ENCODE measurements at places on chromosomes 11 and 22.

DNA sequence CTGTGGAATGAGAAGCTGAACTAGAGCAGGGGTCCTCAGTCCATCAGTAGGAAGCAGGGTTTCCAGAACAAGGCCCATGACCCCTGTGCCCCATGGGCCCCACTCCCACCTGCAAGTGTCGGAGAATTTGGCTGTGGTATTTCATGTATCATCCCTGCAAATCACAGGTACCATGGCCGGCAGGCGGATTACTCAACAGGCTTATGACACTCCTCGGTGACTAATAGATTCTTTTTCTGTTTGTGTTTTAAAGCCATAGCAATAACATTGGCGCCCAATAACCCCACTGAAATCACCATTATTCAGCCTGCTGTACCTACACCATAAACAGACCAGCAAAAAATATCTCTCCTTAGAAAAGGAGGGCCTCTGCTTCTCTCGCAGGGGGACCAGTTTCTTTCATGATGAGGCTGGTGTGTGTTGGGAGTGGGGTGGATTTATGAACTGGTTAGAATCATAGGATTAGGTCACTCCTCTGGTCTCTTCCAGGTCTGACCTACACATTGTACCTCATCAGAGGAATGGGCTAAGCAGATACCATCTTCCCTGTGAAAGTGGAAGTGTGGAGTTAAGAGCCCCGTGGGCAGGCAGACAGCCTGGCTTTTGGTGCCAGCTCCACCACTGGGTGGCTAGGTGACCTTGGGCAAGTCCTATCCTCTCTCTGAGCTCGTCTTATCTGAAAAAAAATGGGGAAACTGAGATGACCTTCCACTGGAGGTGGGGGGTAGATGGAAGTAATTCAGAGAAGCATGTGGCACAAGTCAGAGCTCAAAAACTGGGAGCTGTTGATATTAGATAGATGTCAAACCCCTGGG, 60.2 kb upstream of the WNT11 start:
- peak; percentile 29 for DNase-seq

DNA sequence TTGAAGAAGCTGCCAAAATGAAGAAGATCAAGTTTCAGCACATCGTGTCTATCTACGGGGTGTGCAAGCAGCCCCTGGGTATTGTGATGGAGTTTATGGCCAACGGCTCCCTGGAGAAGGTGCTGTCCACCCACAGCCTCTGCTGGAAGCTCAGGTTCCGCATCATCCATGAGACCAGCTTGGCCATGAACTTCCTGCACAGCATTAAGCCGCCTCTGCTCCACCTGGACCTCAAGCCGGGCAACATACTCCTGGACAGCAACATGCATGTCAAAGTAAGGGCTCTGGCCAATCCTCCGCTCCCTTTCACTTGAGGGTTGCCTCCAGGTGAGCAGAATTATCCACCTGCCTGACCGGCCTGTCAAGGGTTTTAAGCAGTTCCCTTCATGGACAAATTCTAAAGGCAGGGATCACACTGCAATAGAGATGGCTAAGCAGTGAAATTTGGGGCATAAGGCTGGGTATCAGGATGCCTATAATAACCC, 6.0 kb downstream of the ANKK1 start:
- no peak for DNase-seq

- DNase-seq: no peak
Observed at GRCh38 chr11:85756401-85757200, 54.3 kb downstream of the SYTL2 start.

DNA sequence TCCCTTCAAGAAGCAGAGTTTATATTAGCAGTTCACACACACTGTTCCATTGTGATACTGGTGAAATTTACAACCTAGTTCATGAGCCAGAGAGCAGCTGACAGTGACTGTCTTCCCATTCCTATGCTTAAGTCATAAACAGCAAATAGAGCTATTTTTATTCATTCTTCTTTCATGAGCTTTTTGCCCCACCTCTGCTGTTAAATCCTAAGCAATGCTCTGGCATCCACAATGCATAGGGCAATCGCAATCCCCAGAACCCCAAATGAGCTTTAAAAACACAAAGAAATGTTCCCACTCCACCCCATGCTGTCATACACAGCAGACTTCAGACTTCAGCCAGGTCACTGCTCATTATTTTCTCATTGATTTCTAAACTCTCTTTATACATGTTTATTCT, 307.5 kb downstream of the ETS1 start:
- DNase-seq: peak; percentile 39

DNA sequence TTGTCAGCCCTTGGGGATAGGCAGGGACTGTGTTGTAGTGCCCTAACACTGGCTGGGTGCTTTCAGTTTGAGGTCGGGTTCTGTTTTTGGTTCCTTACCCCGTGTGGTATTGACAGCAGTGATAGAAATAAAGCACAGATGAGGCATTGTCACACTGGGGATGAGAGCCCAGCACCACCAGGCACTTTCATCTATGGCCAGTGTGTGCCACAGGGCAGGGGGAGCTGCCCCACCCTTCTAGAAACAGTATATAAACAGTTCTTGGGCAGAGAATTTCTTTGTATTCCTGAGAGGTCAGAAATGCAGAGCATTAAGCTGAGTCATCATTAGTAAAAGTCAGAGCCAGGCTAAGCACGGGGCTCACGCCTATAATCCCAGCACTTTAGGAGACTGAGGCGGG, 23.1 kb upstream of the CDC42EP2 start:
- DNase-seq: peak; percentile 77

DNA sequence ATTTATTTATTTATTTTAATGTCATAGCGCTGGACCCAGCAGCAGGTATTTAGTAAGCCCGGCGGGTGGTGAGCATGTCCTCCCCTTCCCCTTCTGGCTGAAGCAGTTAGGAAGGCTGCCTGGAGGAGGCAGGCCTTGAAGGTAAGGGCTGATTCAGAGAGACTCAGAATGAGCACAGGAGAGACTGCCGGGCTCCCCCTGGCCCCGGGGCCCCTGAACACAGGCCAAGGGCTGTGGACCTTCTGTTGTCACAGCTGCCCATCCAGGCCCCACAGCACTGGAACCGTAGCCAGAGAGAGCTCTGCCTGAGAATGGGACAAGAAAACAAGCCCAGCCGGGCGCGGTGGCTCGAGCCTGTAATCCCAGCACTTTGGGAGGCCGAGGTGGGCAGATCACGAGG, 52.8 kb downstream of the KCNJ4 start:
- no peak for DNase-seq

- no peak for DNase-seq
Observed at GRCh38 chr11:17066691-17067090, 10.8 kb downstream of the RPS13 start.

- DNase-seq: no peak
Observed at GRCh38 chr22:26766510-26767350, 109.3 kb downstream of the MIAT start.

GRCh38 chr11:85590848-85591483, 36.2 kb downstream of the DLG2 start:
- peak; percentile 66 for DNase-seq

- no peak for DNase-seq
Observed at GRCh38 chr11:61473370-61474012, 35.1 kb upstream of the LRRC10B start.

GRCh38 chr22:29301716-29302401, 4.6 kb upstream of the GAS2L1 start:
- DNase-seq: no peak

DNA sequence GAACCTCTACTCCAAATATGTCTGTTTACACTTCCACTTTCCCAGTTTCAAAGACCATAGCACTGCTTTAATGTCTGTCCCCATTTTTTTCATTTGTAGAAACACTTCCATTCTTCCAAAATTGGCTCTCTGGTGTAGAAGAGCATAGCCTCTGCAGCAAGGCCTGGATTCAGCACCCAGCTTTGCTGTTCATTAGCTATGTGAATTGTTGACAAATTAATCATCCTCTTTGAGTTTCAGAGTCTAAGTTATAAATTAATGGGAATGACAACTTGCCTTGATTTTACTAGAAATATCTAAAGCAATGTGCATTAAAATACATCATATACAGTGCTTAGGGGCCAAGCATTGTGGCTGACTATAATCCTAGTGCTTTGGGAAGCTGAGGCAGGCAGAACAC, 22.4 kb downstream of the GRIA4 start:
- no peak for DNase-seq

DNA sequence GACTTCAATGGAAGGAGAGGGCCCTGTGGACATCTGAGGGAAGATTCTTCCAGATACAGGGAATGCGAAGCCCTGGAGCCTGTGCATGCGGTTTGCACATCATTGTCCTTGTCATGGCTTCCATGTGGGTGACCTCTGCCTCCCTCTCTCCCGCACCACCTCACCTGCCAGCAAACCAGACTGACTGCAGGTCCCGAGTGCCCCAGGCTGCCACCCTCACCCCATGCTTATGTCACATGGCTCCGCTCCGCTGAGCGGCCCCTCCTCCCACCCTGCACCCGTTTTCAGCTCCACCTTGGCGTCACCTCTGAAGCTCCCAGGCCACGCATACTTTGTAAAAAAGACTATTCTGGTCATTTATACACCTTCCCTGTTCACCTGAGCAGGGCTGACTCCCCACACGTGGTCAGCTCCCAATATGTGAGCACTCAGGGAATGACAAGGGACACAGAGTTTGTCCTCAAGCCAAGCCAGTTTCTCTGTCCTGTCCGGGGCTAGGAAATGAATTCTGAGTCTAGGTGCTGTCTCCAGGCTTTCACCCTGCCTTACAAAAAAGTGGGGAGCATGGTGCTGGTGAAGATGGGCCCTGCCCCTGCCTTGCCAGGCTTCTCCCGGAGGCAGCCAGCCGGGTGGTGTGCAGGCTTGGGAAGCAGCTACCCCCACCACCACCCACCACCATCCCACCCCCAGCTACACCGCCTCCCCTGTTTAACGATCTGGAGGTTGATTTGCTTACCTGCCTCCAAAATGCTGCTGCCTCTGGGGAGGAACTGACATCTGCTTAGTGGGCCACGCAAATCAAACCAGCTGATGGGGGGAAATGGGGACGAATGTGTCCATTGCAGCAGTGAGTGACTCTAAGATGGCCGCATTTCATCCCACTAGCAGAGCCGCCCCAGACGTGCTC, 32.7 kb downstream of the FAM83F start:
- no peak for DNase-seq

DNA sequence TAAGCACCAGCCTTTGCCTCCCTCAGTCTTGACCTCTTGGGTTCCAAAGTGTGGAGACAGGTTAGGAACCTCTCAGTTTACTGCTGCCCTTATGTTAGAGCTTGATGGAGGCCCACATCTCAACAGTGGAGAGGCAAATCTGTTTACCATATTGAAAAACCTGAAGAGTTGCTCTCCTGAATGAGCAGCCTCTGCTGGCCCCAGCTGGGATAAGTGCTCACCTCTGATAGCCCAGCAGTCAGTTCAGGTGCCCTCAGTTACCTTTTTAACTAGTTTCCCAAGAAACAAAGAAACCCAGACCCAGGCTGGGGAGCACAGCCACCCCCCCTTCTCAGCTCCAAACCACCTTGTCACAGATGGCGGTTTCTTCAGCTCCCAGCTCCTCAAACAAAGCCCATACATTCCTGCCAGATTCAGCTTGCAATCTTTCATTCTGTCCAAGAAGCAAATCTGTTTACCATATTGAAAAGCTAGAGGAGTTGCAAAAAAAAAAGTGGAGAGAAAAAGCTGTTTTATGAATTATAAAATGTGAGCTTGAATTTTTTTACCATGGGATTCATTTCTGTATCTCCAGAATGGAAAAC, 57.2 kb downstream of the PPFIBP2 start:
- no peak for DNase-seq

DNA sequence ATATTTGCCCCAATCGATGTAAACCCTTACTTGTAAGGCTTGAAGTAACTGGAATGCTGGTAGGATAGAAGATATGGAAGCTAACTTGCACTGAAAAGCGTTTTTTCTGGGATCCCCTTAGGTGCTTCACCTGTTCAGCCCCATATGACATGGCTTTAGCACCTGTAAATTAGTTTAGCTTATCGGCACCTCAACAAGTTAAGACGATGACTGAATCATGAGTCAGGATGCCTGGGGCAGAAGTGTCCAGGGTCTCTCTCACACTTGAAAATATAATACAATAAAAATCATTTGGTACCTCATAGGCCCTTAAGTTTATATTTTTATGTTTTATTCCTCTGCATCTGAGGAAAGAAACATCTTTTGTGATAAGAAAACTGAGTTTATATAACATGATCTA, 409.2 kb upstream of the LRRC4C start:
- no peak for DNase-seq

DNA sequence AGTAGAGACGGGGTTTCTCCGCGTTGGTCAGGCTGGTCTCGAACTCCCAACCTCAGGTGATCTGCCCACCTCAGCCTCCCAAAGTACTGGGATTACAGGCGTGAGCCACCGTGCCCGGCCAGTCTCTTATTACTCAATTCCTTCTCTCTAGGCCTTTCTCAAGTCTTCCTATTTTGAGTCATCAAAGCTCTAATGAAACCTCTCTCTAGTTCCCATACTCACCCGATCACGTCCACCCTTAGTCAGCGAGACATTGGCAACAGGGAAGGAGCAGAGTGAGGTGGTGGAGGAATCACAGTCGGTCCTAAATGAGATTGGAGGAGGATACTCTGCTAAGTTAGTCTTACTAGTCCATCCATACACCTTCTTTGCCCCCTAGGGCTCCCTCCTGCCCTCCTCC, 5.0 kb downstream of the BSCL2 start:
- DNase-seq: no peak

DNA sequence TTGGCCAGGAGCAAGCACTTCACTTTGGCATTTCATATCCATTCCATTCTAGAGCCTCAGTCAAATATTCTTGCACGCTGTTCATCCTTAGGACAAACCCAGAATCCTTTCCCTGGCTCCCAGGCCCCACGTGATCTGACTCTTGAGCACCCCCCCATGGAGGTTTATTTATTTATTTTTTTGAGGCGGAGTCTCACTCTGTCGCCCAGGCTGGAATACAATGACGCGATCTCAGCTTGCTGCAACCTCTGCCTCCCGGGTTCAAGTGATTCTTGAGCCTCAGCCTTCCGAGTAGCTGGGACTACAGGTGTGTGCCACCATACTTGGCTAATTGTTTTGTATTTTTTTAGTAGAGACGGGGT, 12.7 kb upstream of the TSGA10IP start:
- no peak for DNase-seq

DNA sequence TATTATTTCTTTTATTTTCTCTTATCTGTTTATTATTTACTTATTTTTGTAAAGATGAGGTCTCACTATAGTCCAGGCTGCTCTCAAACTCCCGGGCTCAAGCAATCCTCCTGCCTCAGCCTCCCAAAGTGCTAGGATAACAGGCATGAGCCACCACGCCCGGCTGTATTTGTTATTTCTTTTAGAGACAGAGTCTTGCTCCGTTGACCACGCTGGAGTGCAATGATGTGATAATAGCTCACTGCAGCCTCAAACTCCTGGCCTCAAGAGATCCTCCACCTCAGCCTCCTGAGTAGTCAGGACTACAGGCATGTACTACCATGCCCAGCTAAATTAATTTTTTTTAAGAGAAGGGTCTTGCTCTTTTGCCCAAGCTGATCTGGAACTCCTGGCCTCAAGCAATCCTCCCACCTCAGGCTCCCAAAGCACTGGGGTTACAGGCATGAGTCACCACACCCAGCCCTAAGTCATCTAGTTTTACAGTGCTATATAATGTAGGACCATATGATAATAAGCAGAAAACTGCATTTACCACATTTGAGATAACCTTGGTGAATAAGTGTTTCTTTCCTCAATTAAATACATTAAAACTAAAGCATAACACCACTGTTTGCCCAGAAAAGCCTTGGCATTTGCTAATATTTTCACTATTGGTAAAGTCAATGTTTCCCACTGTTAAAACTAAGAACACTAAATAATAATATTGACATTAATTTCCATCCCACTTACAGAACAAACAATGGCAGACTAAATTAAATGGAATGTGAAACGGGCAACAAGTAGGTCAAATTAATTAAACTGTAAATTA, 127.5 kb downstream of the SIK3 start:
- DNase-seq: no peak

All from myocyte (in vitro differentiated cells).